Cerebellum (tissue), 4 donors: ENCODE measurements at places on chromosomes 4 and X. TPM values are rescaled to one million over a fixed set of nuclear protein-coding genes. Genes with fewer than 3 reads are reported as not detected.

RHOXF2 gene
- total RNA-seq = not detected

SLC4A4 gene
- 29.7 TPM for total RNA-seq

RRH gene
- total RNA-seq = 0.64 TPM

TEX11 gene
- not detected for total RNA-seq

DNA sequence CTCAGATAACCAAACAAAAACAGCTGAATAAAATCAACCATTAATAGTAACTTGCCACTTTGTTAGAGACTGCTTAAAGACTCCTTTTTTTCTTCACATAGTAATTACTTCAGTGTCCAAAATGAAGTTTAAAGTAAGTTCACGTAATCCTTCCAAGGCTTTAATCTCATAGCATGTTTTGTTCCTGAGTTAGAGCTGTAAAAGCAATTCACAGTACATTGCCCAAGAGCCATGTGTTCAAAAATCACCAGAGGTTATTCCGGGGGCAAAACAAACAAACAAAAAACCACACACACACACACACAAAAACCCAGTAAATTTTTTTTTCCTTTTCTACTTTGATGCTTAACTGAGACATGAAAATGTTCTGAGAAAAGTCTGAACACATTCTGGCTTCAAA, 6.1 kb downstream of the GPR82 start:
- DNase-seq = no peak

DNA sequence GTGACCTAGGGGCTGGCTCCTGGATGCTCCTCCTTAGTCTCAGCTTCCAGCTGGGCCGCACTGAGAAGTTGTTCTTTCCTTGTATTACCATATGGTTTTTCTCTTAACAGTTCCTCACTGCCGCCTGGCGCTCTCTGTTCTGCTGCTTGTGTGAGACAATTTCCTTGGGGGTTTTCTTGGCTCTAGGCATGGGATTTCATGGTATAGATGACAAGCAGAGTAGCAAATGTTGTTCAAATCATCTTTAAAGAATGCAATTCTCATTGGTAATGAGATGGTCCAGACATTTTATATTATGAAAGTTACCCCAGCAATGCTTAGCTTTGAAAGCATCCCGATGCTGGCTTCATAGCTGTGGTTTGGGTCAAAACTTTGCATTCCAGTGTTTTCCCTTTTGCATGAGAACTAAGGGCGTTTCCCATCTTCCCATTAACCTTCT, 37.6 kb downstream of the SEPTIN11 start:
- DNase-seq = no peak

DNA sequence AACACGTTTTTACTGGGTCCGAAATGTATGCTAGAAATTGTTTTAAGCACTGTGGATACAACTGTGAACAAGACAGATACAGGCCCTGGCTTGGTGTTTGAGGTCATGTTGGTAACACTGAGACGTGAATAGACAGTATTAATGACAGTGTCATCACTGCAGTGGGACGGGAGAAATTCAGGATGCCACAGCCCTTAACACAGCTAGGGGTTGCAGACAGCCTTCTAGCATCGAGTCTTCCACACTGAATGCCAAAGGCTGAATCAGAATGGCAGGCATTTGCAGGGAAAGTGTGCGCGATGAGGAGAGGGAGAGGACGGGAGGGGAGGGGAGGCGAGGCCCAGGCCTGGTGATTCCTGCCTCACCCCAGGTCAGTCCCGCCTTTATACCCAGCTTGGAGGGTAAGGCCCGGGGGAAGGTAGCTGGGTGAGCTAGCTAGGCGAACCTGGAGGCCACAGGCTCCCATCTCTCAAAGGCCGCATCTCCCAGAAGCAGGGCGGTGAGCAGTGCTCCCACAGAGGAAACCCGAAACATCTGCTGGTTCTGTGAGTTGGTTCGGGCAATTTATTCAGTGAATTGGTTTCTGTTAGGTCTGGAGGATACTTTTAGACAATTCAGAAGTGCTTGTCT, 44.1 kb upstream of the CLDN24 start:
- DNase-seq = no peak

- no peak for DNase-seq
Observed at GRCh38 chr4:24980740-24981139, 50.0 kb downstream of the LGI2 start.

- no peak for DNase-seq
Observed at GRCh38 chr4:16377887-16378286, 151.6 kb upstream of the TAPT1 start.

DNA sequence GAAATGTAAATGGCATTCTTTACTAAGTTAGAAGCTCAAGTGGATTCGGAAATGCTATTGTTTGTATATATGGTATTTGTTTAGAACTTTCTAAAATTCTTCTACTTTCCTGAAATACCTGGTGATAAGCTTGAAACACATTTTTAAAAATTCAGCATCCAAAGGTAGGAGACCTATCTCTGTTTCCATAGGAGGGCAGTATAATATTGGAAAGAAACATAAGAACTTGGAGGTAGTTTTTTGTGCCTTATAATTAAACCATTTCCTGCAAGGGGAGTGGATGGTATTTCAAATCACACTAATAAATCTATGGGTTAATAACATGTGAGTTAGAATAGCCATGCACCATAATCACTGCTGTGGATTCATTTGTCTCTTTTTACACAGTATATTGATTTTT, 217.4 kb upstream of the AADAT start:
- no peak for DNase-seq

DNA sequence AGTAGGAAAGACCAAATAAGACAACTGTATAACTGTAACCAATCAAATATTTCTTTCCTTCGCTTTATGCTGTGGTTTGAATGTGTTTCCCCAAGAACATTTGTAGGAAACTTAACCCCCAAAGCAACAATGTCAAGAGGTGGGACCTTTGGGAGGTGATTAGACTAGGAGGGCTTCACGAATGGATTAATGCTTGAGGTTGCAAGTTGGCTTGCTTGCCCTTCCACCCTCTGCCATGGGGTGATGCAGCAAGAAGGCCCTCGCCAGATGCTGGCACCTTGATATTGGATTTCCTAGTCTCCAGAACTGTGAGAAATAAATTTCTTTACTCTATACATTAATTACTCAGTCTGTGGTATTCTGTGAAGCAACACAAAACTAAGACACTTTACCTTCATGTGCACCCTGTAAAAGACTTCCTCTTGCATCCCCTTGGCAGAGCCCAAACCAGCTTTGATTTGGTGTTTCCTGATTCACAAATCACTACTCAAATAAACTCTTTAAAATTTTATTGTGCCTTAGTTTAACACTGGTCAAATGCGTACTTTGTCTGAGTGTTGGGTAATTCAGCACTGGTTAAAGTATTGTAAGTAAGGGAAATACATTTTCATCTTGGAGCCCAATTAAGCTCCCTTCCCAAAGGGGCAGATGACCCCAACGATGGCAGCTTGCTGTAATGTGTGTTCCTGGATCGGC, 59.9 kb downstream of the COQ2 start:
- DNase-seq = no peak

- DNase-seq = no peak
Observed at GRCh38 chr4:169142906-169143305, 127.8 kb downstream of the SH3RF1 start.

GRCh38 chr4:54679813-54680212, 22.1 kb downstream of the KIT start:
- DNase-seq = no peak

DNA sequence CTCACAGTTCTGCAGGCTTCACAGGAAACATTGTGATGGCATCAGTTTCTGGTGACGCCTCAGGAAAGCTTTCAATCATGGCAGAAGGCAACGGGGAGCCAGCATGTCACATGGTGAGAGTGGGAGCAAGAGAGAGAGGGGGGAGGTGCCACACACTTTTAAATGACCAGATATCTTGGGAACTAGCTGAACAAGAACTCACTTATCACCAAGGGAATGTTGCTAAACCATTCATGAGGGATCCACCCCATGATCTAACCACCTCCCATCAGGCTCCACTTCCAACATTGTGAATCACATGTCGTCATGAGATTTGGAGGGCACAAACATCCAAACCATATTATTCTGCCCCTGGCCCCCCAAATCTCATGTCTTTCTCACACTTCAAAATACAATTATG, 43.3 kb upstream of the GPR173 start:
- DNase-seq = no peak

DNA sequence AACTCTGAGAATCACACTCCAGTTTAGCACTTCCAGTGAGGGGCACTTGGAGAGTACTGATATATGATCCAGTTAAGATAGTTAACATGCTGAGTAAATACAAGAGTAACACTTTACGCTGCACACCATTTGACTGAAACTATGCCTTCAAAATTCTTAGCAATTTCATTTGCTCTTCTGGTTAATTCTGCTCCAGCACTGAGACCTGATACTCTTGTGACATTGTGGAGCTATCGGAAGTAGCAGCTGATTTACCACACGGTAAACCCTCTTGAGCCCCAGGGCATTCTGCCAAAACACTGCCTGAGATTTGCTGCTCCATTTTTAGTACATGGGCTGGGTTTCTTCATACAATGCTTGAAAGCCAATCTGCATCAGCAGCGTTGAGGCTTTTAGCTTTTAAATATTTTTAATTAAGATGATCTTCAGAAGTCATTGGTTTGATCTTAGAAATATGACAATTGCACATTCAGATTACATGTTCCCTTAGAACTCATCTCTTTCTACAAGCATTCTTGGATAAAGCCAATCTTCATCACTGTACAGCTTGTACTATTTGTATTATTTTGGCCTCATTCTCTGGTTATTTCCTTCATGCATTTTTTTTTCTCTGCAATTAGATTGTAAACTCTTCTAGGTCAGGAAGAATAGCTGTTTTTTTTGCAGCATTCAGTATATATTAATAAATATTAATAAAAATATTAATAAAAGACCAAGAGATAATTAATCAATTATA, 67.8 kb upstream of the ETNPPL start:
- peak; percentile 3 for DNase-seq

DNA sequence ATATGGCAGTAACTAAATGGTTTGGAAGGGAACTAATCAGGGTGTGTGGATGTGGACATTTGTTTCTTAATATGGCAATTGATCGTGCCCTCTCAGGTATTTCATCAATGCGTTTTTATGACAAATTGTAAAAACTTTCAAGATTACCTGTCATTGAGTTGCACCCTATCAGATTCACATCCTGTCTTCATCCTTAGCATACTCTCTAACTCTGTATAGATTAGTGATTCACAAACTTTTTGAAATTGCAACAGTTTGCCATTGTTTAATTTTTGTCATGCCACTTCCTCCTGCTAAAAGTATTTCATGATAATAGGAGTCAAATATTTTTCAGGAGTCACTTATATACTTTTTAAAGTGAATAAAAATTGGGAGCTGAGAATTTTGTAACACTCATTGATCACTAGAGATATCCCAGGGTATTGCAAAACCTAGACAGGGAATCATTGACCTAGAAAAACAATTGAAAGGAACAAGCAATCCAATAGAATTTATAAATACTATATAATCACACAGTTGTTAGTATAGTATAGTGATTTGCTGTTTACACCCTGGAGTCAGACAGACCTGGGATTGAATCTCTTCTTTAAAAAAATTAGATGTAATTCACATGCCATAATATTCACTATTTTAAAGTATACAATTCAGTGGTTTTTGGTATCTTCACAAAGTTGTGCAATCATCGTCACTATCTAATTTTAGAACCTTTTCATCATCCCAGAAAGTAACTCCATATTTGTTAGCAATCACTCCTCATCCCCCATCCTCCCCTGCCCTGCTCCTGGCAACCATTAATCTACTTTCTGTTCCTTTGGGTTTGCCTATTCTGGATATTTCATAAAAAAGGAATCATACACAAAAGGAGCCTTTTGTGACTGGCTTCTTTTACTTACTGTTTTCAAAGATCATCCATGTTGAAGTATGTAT, 8.9 kb downstream of the MID2 start:
- DNase-seq = no peak
